Stimulated activated CD8-positive, alpha-beta memory T cell treated with anti-CD3 and anti-CD28 coated beads, Interleukin-4, amount 100 ng/mL, for 24 hours (primary cell): ENCODE measurements at places on chromosomes 12 and 14.

DNA sequence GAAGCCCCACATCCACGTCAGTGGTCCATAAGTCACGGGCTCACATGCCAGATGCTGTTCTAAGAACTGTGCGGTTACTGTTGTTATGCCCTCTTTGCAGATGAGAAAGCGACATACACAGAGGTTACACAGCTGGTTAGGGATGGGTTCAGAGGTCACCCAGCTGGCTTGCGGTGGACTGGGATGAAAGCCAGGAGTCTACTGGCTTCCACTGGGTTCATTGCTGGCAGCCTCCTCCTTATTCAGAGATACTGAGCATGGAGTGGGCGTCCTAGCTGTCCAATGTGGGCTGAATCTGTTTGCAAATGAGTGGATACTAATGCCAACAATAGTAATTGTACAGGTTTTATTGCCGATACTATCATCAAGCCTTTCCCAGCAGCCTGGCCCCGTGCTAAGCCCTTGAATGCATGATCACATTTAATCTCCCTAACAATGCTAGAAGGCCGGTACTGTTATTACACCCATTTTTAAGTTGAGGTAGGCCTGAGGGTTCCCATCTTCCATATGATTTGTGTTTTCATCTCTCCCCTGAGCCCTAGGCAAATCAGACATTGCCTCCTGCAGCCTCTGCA lies 129.1 kb downstream of the PLXNC1 start:
- DNase-seq, result no peak

GRCh38 chr12:56321027-56321426 lies 5.2 kb upstream of the CNPY2 start:
- DNase-seq, result no peak

DNA sequence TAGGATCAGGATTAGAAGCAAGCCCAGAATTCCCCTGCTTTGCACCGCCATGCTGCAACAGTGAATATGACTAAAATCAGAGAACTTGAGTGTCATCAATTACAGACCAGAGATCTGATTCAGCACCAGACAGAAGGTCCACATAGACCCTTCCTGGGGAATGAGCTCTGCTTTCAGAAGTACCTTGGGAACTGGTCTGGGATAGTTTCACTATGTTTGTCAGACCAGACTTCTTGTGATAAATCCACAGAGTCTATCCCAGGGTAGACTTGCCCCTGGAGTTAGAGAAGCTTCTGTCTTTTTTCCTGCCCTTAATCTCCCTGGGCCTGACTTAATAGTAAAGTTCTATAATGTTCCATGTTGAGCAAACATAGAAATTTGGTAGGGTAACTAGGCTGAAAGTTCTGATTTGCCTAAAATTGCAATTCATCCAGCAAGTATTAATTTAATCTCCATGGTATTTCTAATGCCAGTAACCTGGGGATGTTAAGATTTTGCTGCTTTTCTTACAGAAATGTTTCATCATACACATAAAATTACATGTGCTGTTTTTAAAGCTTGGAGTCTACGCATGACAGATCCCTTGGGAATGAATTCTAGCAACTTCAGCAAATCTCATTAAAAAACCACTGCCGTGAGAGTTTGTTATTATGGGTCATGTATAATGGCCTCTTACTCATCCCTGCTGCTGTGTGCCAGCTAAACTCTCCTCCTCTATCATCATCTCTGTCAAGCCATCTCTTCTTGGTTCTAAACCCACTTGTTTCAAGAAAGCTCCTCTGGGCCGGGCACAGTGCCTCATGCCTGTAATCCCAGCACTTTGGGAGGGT lies 61.3 kb upstream of the METAP2 start:
- no peak for DNase-seq

DNA sequence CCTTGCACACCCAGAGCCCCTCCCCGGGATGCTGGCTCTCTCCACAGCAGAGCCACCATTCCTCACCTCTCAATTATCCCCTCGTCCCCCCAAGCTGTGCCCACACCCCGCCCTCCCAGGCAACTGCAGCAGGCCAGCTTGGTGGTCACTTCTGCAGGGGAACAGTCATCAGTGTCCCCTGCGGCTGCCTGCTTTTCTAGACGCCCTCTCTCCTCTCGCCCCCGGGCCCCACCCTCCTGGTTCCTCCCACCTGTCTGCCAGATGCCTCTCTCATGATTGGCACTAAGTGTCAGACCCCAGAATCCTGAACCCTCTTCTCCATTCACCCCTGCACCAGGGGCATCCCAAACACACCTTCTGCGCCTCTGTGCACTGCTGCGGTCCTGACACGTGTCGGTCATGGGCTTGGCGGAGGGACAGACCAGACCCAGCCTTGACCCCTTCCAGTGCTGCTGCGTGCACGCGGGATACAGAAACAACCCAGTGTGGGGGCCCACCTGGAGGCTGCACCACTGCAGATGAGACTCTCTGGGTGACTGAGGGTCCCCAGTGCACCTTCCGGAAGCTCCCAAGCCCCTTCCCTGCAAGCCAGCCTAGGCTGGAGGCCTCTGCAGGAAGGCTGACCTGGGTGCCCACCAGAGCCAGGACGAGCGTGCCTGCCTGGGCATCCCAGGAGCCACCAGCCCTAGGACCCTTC lies 99.5 kb downstream of the SETD3 start:
- no peak for DNase-seq
